Eye (tissue), 1 donor: ENCODE measurements at places on chromosomes 11 and 22.

- DNase-seq: no peak
Measured at GRCh38 chr22:49999063-49999945, 13.3 kb downstream of the IL17REL start.

- DNase-seq: no peak
Measured at GRCh38 chr22:50317178-50317577, 9.6 kb downstream of the DENND6B start.

- DNase-seq: no peak
Measured at GRCh38 chr11:84345027-84345426, 1058.9 kb upstream of the CCDC90B start.

GRCh38 chr11:121451986-121452608, at the start of gene SORL1:
Gene SORL1 (plus strand): TSS chr11:121452314. CDS start chr11:121452332, 18 bp downstream.
- peak; percentile 90 for DNase-seq
